Anterior cingulate cortex (tissue), 58 donors: ENCODE measurements at places on chromosomes 16 and 17.

DNA sequence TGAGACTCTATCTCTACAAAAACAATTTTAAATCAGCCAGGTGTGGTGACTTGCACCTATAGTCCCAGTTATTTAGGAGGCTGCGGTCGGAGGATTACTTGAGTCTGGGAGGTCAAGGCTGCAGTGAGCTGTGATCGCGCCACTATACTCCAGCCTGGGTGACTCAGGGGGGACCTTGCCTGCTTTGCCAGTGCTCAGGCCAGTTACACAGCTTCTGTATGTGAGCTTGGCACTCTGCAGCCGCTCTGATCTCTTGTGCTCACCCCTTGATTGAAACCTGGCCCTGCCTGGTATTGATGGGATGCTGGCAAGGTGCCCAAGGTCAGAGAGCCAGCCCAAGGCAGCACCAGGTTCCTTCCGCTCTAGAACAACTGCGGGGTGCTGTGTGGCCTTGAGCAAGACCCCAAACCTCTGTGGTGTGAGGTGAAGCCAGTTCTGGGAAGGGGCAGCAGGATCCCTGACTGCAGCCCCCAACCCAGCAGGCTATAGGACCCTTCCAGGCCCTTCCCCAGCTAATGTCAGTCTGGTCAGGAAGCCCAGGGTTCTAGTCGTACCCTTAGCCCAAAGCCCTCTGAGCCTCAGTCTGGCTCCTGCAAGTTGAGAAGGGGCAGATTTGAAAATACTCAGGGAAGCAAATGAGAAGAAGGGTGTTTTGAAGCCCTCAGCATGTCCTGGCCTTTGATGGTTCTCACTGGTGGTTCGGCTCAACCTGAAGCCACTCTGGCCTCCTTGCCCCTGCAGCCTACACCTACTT is 18.9 kb downstream of the MMP15 start:
- DNase-seq, result no peak

DNA sequence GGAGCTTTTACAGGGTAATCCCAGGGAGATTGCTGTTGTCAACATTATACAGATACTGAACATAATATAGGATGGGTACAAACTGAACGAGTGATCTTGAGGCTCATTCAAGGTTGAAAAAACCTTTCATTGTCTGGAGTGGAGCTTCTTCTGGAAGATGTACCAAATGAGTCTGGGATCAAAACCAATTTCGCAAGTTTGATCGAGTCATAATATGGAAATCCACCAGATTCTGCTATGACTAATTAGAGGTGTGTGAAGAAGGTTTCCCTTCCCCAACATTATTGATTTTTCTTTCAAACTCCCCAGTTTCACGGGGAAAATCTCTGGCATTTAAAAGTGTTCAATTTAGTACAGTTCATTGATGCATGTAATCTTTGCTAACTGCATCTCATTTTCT is 324.1 kb downstream of the ZFHX3 start:
- no peak for DNase-seq

GRCh38 chr17:787641-788221 is 5.6 kb downstream of the MRM3 start:
- DNase-seq, result no peak

DNA sequence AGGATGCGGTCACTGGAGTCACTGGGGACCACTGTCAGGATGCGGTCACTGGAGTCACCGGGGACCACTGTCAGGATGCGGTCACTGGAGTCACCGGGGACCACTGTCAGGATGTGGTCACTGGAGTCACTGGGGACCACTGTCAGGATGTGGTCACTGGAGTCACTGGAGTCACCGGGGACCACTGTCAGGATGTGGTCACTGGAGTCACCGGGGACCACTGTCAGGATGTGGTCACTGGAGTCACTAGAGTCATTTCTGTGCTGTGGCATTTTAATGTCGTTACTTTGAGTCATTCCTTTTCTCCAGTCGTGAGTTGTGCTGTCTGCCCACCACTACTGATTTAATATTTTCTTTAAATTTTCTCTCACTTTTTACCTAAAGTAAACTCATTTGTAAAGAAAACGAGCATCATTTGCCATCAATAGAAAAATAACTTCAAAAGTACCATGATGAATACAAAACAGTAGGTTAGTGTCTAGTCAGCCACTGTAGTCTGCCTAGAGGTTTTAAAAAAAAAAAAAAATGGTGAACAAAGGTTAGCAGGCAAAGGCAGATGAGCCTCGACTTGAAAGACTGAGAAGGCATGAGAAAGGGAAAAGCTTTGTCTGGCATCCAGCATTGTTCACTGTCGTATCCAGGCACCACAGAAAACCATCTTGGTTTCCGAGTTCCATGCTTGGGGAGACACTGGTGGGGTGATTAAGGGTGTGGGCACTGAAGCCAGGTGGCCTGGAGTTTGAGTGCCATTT is 346.6 kb downstream of the SNX29 start:
- no peak for DNase-seq

DNA sequence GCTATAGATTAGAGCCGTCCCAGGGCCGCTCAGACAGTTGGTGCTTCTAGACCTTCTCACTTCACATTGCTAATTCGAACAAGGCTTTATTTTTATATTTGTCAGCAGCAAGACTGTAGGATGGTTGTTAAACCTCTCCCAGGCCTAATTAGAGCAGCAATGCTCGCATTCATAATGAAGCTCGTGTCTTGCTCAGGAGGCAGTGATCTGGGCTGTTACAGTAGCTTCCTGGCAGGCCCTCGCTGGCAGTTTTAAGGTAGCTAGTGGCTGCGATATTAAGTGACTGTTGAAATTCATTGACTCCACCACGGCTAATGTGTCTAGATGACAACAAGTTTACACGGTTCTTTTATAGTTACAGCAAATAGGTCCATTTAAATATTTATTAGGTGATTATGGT is 23.2 kb upstream of the ANKFN1 start:
- no peak for DNase-seq

GRCh38 chr16:27550582-27550920 is 607 bp downstream of the KATNIP start:
- DNase-seq, result no peak

DNA sequence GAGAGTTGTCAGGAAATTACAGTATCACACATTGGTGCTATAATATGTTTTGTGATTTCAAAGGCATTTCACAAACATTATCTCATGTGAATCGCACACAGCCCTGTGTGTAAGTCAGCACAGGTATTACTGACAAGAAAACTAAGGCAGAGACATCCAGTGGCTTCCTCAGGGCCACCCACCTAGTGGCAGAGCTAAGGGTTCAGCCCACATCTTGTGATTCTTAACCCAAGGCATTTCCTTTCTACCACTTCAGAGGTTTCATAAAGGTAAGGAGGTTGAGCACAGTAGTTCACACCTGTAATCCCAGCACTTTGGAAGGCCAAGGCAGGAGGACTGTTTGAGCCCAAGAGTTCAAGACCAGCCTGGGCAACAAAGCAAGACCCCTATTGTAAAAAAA is 58.2 kb downstream of the STX8 start:
- no peak for DNase-seq

GRCh38 chr16:23521037-23521743 is 10.9 kb upstream of the GGA2 start:
- DNase-seq, result no peak

- no peak for DNase-seq
These were observed 933 bp downstream of the CCR7 start for GRCh38 chr17:40564195-40564882.
